SK-MEL-5 (cell line): ENCODE measurements at places on chromosomes 1 and 21. TPM values are rescaled to one million over a fixed set of nuclear protein-coding genes. Genes with fewer than 3 reads are reported as not detected.

GRCh38 chr1:32702599-32703478, at the start of gene SYNC:
TSS of gene SYNC (minus strand) at chr1:32702770. CDS start at chr1:32702660, 110 bp downstream.
- no peak for DNase-seq

GRCh38 chr1:12184008-12184681, 17.4 kb downstream of the TNFRSF1B start:
- no peak for DNase-seq

- no peak for DNase-seq
Observed at GRCh38 chr1:186183219-186183618, 191.8 kb downstream of the TPR start.

- DNase-seq, result no peak
Observed at GRCh38 chr1:79726321-79726720, 719.8 kb upstream of the ADGRL4 start.

KRTAP19-1 gene
- 0.34 and 1.3 TPM in 2 replicates for total RNA-seq

DNA sequence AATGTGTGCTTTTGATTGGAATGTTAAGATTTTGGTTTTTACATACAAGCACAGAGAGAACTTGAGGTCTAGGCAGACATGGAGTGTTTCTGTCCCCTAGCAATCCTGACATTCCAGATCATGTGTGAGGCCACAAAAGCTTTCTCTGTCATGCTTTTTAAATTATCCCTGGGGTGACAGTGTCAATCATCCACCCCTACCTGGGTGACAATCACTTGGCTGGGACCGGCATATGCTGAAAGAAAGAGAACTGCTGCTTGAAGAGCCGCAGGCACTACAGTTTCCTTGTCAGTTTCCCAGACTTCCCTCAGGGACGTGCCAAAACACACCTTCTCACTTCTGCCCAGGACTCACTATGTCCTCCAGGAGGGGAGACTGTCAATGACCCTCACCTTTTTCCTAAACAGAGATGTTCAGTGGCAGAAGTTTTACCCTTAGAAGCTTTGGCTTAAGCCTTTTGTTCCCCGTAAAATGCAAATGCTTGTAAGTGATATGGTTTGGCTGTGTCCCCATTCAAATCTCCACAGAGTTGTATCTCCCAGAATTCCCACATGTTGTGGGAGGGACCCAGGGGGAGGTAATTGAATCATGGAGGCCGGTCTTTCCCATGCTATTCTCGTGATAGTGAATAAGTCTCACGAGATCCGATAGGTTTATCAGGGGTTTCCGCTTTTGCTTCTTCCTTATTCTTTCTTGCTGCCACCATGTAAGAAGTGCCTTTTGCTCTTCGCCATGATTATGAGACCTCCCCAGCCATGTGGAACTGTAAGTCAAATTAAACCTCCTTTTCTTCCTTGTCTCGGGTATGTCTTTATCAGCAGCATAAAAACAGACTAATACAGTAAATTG, 217.4 kb downstream of the FGGY start:
- DNase-seq, result no peak

DNA sequence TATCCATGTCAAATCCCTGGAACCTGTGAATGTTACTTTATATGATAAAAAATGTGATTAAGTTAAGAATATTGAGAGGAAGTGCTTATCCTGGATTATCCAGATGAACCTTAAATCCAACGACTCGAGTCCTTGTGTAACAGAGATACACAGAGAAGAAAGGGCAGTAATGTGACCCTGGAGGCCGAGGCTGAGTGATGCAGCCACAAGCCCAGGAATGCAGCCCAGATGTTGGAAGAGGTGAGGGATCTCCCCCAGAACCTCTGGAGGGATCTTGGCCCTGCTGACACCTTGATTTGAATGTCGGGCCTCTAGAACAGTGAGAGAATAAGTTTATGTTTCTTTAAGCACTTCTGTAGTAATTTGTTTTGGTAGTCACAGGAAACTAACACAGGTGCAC, 18.0 kb downstream of the LPGAT1 start:
- no peak for DNase-seq

DNA sequence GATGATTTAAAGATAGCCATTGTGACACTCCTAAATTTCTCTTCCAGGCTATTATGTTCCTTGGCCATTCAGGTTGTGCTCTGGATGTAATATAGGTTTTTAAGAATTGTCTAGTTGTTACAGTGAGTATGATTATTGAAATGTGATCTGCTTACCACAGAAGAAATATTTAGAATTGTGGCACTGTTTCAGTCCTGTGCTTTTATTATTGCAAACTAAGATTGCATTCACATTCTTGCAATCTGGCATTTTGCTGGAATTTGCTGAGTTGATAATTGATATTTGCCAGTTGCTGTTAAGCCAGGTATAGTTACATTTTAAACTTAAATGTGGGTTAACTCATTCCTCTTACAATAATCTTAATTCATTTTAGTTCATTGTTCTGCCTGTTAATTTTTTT, 22.3 kb downstream of the EXO1 start:
- no peak for DNase-seq
